ENCODE measurements at places on chromosomes 11 and 22.

DNA sequence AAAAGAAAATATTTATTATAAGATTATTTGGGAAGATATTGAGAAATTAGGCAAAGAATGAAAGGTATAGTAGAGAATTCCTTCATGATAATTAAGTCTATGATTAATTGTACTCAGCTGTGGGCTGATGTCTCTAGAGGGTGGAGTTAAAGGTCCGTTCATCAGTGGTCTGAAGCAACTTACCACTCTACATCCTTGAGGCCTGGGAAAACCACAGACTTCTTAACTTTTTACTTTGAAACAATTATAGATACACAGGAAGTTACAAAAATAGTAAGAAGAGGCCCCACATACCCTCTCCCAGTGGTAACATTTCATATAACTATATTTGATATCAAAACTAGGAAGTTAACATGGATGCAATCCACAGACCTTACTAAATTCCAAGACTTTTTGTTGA lies 167.0 kb upstream of the NECTIN1 start:
- no peak for DNase-seq

- DNase-seq: no peak
These were observed 52.0 kb upstream of the ELF5 start for GRCh38 chr11:34565417-34566207.

DNA sequence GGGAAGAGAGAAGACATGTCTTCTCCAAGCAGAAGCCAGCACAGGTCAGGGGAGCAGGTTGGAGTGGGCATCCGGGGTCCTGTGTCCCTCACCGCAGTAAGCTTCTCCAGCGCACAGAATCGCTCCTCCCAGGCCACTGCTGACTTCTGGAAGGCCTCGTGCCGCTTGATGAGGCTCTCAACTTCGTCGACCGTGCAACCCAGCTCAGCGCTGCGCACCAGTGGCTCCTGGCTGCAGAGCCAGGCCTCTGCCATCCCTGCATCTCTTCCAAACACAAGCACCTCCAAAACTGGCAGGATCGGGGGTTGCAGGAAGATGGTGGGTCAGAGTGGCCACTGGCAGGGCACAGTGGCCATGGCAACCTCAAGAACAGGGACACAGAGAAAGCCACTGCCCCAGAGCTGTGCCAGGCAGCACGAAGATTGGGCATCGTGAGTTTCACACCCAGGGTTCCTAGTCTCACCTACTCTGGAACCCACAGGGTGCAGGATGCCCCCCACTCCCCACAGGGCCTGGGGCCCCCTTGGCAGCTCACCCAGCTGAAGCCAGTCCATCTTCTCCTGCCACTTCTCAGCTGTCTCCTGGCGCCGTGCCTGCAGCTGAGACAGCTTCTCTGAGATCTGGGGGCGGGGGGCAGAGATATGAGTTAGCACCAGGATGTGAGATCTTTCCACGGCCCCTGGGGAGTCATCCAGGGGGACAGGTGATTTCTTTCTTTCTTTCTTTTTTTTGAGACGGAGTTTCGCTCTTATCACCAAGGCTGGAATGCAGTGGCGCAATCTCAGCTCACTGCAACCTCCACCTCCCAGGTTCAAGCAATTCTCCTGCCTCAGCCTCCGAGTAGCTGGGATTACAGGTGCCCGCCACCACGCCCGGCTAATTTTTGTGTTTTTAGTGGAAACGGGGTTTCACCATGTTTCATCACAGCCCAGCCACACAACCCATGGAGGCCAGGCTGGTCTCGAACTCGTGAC lies 11.2 kb upstream of the RBM4B start:
- DNase-seq: no peak

DNA sequence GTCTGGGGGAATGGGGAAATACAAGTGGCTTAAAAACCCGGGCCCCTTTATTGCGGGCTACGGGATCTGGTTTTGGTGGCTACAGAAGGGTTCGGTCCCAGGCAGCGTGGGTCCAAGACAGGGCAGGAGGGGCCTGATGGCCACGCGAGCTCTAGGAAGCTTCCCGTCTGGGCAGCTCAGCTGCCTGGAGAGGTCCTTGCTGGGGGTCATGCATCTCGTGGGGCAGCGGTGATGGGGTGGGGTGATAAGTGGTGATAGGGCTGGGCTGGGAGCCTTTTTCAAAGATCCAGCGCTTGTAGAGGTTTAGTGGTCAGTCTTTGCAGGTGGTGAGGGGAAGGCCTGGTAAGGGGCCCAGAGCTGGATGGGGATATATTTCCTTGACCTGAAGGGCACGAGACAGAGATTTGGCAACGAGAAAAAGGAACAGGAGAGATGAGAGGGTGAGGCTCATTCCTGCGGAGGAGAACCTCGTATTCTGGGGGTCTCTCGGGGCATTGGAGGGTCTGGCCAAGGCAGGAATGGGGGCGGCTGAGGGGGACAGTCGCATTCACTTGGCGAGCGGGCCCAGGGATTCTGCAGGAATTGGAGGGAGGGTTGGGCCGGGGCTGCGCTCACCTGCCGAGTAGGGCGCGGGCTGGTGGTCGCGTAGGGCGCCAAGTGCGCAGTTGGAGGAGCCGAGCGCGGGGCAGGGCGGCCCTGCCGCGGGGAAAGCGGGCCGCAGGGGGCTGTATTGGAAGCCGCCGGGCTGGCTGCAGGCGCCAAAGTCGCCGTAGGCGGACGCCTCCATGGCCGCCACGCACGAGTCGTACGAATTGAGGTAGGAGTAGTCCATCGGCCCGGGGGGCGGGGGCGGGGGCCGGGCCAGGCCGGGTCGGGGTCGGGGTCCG lies 560 bp downstream of the PHOX2A start:
- no peak for DNase-seq

DNA sequence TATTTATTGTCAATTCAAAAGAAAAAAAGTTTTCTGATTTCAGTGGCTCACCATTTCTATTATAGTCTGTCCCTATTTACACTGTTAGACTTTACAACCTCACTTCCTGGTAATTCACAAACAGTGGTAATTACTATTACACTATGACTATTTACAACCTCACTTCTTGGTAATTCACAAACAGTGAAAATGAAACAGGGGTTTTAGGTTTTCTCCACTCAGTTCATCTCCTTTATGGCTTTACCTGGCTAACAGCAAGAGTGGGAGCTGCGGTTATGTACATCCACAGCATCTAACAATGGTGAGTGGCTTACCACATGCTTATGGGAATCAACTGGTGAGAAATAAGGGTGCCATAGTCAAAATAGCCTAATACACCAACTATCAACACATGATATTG lies 166.4 kb downstream of the CASP12 start:
- no peak for DNase-seq

DNA sequence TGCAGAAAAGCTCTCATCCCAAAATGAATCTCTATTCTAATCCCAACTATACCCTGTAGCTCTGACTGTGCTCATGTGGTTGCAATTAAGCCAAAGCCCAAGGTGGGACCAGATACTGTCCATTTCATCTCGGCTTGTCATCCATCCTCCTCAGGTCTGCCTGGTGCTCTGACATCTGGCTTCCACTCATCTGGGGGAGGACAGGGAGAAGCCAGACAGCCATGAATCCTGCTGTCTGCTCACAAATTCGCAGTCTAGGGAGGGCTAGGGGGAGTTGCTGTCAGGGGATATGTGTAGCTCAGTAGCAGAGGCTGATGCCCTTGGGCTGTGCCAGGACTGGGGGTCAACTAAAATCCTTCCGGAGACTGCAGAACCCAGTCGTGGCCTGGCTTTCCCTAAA lies 167.1 kb downstream of the ETS1 start:
- no peak for DNase-seq

DNA sequence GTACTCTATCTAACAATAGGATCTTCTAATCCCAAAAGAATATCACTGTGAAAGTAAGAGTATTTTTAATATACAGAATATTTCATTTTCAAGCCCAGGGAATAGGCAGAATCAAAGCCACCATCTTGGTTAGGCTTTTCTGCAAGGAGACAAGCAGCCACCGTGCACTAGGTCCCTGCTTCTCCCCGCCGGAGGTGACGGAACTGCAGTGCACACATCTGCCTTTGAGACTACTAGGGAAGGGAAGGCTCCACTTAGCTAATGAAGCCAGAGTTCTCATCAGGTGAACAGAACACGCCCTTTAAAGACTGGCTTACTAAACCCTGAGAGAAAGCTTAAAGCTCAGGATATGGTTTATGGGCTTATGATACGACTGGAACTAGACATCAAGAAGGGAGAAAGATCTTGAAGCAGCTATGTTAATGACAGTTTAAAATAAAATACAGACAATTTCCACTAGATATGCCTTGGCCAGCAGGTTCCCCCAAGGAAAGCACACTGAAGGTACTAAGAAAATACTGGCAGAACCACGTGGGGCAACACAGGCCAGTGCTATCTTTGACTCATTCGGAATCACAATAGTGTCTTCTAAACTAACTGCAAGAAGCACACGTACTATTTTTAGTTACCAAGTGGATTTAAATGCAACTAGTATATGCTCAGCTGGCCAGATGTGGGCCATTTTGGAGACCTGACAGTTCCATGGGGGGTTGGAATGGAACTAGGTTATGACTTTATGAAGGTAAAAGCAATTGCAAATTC lies 127.4 kb upstream of the LMO1 start:
- DNase-seq: no peak

GRCh38 chr22:26485806-26486390 lies 2.2 kb downstream of the SRRD start:
- no peak for DNase-seq

GRCh38 chr11:32225571-32226285 lies 134.9 kb downstream of the RCN1 start:
- no peak for DNase-seq

DNA sequence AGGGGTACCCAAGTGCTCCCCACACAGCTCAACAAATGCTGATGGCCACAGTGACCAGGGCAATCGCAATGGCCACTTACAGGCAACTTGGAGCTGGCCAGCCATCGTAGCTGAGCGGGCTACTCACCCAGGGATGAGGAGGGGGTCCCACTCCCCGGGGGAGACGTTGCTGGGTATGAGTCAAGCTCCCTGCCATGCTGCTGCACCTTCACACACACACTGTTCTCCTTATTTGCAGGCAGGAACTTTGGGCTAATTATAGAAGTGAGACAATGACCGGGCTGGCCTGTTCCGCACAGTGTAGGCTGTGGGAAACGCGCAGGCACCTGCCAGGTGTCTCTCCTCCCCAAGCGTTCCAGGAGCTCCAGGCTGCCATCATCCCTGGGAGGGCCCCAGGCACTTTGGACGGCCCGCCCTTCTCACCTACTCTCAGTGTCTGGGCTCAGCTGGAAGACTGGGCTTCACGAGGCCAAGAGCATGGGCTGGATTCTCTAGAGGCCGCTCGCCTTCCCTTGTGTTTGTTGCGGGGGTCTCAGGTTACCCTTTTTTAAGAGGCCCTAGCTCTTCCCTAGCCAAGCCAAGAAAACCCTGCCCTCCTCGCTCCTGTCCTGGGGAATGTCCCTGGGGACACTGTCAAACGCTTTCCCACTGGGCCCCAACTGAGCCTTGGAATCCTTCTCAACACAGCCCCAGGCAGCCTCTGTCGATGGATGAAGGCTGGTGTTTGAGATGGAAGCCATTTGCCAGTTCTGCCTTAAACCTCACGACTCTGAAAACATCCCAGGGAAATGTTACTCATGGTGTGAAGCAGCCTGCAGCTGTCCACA lies 73.0 kb downstream of the RTL6 start:
- no peak for DNase-seq

DNA sequence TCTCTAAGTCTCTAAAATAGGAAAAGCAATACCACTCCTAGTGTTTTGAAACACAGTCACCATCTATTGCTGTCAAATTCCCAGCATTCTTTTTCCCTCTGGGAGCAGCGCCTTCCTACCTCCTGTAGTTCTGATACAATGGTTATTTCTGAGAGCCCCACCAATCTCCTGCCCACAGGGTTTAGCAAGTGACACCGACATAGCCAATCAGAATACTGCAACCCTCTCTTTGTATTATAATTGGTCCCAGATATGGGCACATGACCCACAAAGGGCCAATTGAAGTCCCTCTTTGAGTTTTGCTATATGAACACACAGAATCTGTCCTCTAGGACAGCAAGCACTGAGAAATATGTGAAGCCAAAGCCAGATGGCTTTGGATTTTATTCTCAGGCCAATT lies 16.9 kb upstream of the ARHGAP42 start:
- no peak for DNase-seq

DNA sequence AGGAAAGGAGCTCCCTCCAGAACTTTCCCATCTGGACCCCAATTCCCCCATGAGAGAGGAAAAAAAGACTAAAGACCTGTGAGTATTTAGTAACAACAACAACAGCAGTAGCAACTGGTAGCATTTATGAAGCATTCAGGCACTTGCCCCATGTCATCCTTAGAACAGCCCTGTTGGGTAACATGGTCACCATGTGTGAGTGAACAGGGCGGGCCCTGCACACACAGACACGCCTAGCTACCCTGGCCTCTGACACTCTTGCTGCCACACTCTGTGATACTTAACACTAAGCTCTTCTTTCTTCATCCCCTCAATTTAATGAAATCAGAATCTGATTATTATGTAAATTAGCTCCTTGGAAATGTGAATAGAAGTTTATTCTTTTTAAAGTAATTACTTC lies 26.1 kb upstream of the SLC25A18 start:
- no peak for DNase-seq

GRCh38 chr11:68766786-68767185 lies 15.5 kb upstream of the TESMIN start:
- no peak for DNase-seq

DNA sequence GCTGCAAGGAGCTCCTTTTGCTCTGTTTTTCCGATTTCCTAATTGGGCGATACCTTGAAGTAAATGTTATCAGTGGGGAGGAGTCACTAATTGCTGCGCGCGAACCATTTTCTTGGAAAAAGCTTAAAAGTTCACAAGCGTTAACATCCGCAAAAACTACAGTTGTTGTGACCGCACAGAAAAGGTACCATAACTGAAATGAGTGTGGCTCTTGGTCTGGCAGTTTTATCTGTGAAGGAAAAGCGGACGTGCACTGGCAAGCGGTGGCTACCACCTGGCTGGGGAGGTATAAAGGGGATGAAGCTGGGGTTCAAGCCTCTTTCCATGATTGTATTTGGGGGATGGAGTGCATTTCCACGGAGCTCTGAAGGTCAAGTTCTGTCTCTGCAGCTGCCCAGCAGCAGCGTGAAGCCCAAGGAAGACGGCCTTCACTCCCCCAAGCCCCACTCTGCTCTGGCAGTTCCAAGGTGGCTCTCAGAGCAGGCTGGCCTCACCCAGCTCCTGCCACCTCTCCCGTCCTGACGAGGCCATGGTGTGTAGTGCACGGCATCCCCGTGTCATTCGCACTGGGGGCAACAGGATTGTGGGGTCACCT lies 27.5 kb downstream of the MOV10L1 start:
- DNase-seq: no peak

DNA sequence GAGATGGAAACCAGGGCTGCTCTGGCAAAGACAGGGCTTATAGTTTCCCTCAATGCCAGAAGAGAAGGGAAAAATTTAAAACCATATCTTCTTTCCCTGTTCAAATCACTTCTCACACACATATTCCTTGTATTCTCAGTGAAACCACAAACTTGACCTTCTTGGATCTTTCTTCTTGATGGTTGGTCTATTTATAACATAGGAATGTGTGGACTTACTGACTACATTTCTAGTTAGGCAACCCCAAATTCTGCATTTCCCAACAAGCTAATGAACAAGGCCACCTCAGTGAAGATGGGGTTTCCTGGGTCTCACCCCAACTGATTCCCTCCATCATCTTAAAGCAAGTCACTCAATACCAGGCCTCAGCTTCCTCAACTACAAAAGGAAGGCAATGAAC lies 3.8 kb upstream of the QSER1 start:
- DNase-seq: no peak

GRCh38 chr11:1348146-1348795 lies 38.8 kb upstream of the TOLLIP start:
- DNase-seq: no peak

- no peak for DNase-seq
These were observed 49.5 kb downstream of the LGR4 start for GRCh38 chr11:27423125-27423524.

GRCh38 chr22:45218976-45219375 lies 21.7 kb downstream of the KIAA0930 start:
- no peak for DNase-seq

GRCh38 chr11:94518300-94518699 lies 6.0 kb downstream of the C11orf97 start:
- no peak for DNase-seq
